ENCODE measurements at places on chromosomes 6 and 20.

- DNase-seq, result no peak
These were observed 211.6 kb downstream of the THBS2 start for GRCh38 chr6:169042061-169042460.

DNA sequence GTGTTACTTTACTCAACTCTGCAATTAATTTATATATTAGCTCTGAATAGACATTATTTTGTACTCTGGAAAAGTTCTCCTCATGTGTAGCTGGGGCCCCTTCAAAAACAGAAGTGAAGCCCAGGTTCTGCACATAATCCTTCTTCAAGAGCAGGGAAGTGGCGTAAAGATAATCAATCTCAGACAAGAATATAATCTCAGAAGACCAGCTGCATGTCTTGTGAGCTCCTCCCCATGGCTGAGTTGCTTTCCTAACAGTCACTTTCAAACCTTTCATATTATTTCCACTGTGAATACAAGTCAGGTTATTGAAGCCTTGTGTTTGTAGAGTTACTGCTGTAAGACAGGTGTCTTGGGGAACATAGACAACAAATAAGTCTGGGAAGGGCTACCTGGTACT, 691.9 kb downstream of the RFPL4B start:
- no peak for DNase-seq

GRCh38 chr20:431012-431904, 23.2 kb downstream of the RBCK1 start:
- DNase-seq, result peak; percentile 13

- no peak for DNase-seq
These were observed 31.1 kb downstream of the NCOA7 start for GRCh38 chr6:125821825-125822281.

DNA sequence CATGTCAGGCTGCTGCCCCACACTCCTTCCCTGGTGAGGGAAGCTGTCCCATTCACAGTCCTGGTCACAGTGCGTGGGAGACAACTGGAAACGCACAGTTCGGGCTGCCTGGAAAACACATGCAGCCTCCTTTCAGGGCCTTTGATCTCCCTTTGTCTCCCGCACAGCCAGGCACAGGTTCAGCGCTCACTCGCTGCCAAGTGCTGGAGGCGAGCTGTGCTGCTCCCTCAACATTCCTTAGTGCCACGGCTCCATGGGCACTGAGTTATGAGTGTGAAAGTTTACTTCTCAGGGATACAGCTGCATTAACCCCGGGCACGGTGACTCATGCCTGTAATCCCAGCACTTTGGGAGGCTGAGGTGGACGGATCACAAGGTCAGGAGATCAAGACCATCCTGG, 9.1 kb downstream of the YTHDF1 start:
- DNase-seq, result no peak

DNA sequence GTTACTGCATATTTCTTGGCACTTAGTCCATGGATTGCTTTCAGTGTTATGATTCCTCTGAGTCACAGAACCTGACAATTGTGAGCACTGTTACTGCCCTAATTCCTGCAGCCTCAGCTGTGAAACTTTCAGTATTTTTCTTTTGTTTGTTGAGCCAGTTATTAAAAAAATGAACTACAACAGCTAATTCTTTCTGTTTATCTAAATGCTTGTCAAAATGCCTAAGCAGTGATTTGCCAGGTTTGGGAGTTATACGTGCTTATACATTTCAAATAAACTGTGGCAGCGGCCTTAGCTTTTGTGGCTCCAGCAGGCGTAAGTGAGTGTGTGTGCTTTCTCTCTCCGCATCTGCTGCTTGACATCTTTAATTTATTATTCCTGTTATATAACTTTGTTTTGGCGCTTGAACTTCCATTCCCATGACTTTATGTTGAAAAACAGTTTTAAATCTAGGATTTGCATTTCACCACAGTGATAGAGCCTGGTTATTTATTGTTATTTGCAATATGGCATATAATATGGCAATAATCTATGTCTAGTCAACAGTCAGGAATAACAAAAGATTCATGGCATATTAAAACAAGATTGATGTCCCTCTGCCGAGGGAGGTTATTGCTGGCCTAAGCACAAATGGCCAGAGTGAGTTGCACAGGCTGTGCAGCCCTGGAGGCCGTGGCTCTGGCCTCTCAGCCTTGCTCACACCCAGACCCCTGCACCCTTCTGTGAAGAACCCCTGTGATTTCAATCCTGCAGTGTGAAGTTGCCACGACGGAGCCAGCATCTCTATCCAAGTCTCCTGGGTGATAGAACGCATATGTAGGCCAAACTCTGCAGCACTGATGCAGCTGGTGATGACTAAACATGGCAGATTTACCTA, 303.4 kb downstream of the THBS2 start:
- DNase-seq, result no peak

DNA sequence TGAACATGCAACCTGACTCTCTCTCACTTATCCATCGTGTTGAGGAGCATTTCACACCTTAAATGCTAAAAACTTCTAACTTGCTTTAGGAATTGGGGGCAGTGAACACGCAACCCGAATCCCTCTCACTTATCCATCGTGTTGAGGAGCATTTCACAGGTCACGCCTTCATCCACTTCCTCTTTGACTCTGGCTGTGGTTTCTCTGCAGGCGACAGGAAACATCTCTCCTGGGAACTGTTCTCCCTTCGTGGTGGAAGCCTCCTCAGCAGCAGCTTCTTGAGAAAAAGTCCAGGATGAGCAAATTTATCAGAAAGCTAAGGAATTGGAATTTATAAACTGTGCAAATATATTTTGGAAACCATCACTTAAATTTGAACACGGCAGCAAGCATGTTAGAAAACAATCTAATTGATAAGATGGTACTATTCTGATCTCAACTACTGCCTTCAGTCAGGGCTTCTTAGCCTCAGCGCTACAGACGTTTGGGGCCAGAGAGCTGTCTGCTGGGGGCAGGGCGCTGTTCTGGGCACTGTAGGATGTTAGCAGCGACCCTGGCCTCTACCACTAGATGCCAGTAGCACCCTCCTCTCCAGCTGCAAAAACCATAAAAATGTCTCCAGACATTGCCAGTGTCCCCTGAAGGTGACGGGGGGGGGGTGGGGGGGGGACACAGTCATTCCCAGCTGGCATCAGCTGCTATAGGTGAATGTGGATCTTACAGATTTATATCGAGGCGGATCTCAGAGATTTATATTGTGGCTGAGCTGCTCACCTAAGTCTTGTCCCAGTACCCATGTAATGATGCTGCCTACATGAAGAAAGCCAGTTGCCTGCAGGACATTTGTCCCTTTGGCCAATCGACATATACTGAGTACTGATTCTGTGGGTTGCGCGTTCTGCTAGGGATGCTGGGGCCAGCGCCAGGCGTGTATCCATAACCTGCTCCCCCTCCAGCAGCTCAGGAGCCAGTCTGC, 26.2 kb downstream of the CTCFL start:
- DNase-seq, result no peak

- DNase-seq, result no peak
These were observed 6.4 kb upstream of the METTL24 start for GRCh38 chr6:110364364-110365105.

DNA sequence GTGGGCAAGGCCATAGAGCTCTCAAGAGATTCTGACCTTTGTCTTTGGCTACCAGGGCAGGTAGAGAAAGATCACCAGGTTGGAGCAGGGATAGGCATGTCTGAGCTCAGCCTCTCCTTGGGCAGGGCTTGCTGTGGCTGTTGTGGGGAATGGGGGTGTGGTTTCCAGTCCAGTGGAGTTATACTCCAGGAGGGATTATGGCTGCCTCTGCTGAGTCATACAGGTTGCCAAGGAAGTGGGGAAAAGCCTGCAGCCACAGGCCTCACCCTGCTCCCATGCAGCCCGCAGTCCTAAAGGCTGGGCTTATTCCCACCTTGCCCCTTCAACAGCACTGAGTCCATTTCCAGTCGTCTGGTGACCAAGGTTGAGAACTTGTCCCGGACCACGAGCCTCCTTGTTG, 21.9 kb downstream of the MEP1A start:
- no peak for DNase-seq

Data from central memory CD4-positive, alpha-beta T cell (primary cell).